KG1 (cell line): ENCODE measurements at places on chromosomes 1 and 21.

DNA sequence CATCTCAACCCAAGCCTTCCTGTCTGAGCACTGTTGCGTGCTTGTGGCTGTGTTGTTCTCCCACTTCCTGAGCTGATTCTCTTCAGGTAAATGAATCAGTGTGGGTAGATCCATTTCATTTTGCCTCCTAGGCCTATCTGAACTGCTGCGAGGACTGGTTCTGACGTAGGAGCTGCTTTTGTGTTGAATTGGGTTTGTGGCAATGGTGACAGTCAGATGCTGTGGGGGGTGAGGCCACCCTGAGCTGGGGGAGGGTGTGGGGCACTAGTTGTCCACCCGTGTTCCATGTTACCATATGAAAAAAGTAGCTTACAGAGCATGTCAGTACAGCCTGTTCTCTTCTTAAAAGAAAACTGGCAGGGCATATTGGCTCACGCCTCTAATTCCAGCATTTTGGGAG is 81.5 kb downstream of the MRPS6 start:
- DNase-seq: no peak

DNA sequence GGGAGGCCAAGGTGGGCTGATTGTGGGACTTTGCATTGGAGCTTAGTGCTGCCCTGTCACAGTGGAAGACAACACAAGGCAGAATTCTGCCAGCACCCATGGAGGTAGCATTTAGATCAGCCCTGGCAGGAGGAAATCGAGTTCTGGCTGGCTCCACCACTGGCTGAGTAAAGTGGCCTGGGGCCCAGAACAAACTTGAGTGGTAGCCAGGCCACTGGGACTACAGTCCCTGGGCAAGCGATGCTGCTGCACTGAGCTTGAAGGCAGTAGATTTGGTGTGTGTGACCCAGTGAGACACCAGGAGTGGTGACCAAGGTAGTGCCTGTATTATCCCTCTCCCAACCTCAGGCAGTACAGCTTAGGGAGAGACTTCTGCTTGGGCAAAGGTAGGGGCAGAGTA is 22.5 kb upstream of the UHMK1 start:
- no peak for DNase-seq

- DNase-seq: no peak
Observed at GRCh38 chr1:208778417-208778816, 534.2 kb upstream of the PLXNA2 start.

- no peak for DNase-seq
Observed at GRCh38 chr1:228238007-228238406, 30.2 kb downstream of the OBSCN start.
